Right lobe of liver (tissue), 6 donors: ENCODE measurements at places on chromosomes 12 and 14. TPM values are rescaled to one million over a fixed set of nuclear protein-coding genes. Genes with fewer than 3 reads are reported as not detected.

- H3K36me3 ChIP-seq, result no peaks in the 10 kb centered on the region
- H3K4me3 ChIP-seq, result no peak overlapping the region
- no peak overlapping the region for H3K27ac ChIP-seq
- H3K4me1 ChIP-seq, result no peaks in the 10 kb centered on the region
- DNase-seq, result no peak
Measured at GRCh38 chr12:91871751-91872150, 273.9 kb downstream of the BTG1 start.

Gene PRH1
- 20.3 TPM for total RNA-seq

- H3K4me3 ChIP-seq, result no peak overlapping the region
- H3K4me1 ChIP-seq, result peaks cover 9% of the 10 kb centered on the region
- peaks cover 16% of the 10 kb centered on the region for H3K36me3 ChIP-seq
- H3K27ac ChIP-seq, result no peak overlapping the region
Measured at GRCh38 chr12:109915171-109916040, 15.3 kb downstream of the TCHP start.

DNA sequence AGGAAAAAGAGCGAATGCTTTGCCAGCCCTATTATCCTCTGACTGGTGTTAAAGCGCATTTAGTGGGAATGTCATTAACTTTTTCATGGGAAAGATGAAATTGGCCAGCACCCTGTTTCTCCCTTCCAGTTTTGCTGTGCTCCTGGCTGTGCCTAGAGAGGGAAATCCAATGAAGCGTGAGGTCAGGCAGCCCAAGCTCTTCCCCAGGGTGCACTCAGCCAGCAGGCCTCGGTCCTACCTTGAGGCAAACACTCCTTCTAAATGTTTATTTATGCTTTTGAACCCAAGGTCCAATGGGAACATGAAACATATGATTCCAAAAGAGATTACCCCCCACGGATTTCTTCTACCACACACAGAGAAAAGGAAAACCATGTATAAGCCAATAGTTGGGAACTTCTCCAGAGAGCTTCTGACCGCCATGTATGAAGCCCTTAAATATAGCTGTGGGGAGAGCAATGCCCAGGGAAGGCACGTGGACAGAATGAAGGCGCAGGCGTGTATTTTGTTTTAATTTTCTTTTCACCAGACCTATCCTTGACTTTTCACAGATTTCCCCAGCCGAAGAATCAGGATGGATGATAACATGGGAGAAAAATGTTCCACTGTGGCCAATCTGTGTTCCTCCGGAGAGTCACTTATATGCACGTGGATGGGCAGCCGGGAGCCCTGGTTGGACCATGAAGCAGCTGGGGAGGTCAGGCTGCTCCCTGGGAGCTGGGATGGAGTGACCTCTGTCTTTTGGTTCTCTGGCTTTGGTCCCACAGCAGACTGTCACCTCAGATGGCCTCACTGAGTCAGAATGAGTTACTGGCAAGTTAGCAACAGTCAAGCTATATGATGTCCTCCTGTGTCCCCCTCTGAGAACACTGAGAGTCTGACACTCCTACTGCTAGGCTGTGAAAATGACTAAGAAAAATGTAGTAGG is 37.3 kb downstream of the GPR135 start:
- no peak overlapping the region for H3K4me3 ChIP-seq
- no peak for DNase-seq
- no peaks in the 10 kb centered on the region for H3K27me3 ChIP-seq
- H3K36me3 ChIP-seq, result no peaks in the 10 kb centered on the region
- H3K4me1 ChIP-seq, result no peaks in the 10 kb centered on the region

Gene PAH
- 991 TPM for total RNA-seq
